ENCODE measurements at places on chromosomes 16 and 17. TPM values are rescaled to one million over a fixed set of nuclear protein-coding genes. Genes with fewer than 3 reads are reported as not detected.
A peak's percentile ranks its signal among the peaks of the same experiment; 100 is the strongest.

The ARL4D gene
- total RNA-seq, result not detected

DNA sequence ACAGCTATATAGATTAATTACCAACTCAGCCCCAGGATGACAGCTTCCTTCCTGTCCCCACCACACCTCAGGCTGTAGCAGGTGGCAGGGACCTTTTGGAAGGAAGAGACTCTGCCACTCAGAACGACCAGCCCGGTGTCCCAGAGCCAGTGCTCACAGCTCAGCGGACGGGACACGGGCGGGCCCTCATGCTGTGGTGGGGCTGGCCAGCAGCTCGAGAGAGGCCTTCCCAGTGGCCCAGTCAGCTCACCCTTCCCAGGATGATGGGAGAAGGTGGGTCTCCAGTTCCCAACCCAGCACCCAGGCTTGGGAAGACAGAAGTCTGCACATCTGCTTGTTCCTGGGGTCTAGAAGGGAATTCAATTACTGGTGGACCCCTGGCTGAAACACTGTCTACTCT lies 10.5 kb downstream of the NUDT16L1 start:
- H3K27me3 ChIP-seq, result no peaks in the 10 kb centered on the region
- H3K4me3 ChIP-seq, result no peak overlapping the region
- no peaks in the 10 kb centered on the region for H3K4me1 ChIP-seq
- H3K36me3 ChIP-seq, result 0 out of 2 replicates have a peak, but pooled peaks cover 2% of the 10 kb centered on the region

DNA sequence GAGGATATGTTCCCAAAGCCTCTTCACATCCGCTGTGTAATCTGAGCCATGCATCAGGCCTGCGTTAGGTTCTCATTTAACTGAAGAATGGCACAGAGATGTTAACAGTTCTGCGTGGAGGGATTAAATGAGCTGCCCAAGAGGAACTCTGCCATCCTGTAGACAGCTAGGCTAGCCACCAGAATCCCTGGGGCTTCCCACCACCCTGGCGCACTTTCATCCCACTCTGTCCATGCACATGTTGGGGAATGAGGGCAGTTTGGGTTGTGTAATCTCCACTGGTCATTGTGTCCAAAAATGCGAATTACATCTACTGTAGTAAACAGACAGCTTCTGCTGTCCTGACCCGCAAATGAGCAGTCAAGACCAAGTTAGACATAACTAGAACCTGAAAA lies 1.0 kb upstream of the GLG1 start:
- H3K27me3 ChIP-seq, result no peaks in the 10 kb centered on the region
- peaks cover 32% of the 10 kb centered on the region for H3K4me1 ChIP-seq
- H3K4me3 ChIP-seq, result peak overlapping the region; percentile 94
- peak overlapping the region; percentile 17 for H3K27ac ChIP-seq

DNA sequence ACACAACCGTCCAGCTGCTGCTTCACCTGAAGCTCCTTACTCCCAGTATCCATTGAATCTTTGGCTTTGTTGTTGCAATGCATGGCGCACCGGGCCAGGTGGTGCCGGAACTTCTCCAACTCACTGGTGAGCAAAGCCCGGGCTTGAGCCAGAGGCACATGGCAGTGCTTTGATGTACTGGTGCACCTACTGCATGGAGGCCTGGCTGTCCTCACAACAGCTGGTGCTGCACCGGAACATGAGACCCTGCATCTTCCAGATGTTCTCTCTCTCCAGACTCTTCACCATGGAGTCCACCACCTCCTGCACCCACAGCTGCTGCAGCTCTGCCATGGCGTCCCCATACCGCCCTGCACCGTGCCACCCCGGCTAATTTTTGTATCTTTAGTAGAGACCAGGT lies 10.2 kb downstream of the TACO1 start:
- peaks cover 15% of the 10 kb centered on the region for H3K4me1 ChIP-seq
- no peak overlapping the region for H3K4me3 ChIP-seq
- no peak overlapping the region for H3K27ac ChIP-seq
- no peak for DNase-seq

DNA sequence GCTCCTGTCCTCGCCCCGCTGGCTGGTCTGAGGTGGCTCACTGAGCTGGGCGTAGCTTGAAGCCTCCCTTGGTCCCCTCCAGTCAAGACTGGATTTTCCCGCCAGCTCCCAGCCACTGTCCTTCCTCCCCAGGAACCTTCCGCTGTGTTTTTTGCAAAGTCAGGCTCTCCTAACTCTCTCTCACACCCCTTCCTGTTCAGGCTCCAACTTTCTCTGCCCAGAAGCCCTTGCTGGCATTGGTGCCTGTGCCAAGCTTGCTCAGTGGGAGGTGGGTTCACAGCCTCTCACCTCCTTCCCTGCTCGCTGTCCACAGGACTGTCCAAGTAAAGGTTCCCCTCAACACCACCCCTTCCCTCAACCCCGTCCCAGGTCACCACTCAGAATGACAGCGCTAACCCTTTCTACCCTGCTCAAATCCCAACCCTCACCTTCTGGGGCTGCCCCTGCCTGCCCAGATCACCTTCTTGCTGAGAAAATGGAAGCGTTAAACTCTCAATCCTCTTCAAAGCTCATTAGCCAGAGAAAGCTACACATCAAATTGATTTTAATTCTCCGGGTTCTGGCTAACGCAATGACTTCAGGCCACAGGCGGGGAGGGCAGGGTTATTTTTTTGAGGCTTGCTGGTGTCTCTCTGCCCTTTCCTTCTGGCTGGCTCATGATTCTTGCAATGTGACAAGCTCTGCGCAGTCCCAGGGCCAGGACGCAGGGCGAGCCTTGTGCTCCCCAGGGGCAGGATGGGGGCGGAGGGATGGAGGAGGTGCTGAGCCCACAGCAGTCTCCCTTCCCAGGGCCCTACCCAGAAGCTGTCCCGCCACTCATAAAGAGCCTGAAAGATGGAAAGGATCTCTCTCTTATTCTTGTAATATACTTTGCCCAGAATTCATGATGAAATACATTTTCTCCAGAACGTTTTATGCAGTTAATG lies 357.2 kb upstream of the TNRC6C start:
- no peak for DNase-seq
- no peak overlapping the region for H3K27ac ChIP-seq

GRCh38 chr17:64732336-64733006 lies 70.4 kb upstream of the SMURF2 start:
- no peaks in the 10 kb centered on the region for H3K36me3 ChIP-seq
- no peak for DNase-seq
- no peak overlapping the region for H3K27ac ChIP-seq
- no peaks in the 10 kb centered on the region for H3K4me1 ChIP-seq
- H3K4me3 ChIP-seq, result no peak overlapping the region
- H3K27me3 ChIP-seq, result no peaks in the 10 kb centered on the region
